CD4-positive, alpha-beta T cell treated with Interleukin-15 for 4 hours (primary cell): ENCODE measurements at places on chromosomes 3 and 15.

DNA sequence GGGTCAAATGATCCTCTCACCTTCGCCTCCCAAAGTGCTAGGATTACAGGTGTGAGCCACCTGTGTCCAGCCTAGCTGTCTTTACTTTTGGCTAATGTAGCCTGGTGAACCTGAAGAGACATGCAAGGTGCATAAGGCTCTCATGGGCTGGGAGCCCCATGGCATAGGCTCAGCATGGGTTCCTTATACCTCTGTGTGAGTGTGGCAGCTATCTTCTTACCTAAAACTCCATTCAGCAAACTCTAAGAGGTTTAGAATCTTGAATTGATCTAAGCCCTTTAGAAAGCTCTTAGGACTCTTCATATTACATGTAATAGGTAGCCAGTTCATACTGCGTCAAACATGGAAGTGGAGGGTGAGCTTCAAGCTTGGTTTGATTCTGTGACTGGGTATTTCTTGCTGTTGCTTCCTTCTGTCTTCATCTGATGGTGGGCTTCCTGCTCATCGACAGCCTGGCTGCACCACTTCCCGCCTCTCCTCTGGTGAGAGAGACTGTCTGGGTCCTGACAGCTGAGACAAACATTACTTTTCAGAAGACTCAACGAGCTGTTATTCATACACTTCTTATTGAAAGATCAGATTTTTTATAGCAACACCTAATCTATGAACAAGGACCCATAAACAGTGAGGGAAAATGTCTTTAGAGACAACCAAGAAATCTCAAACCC lies 19.2 kb upstream of the TKT start:
- no peak for DNase-seq

- DNase-seq = no peak
These were observed 84.0 kb downstream of the CGNL1 start for GRCh38 chr15:57460208-57460816.

DNA sequence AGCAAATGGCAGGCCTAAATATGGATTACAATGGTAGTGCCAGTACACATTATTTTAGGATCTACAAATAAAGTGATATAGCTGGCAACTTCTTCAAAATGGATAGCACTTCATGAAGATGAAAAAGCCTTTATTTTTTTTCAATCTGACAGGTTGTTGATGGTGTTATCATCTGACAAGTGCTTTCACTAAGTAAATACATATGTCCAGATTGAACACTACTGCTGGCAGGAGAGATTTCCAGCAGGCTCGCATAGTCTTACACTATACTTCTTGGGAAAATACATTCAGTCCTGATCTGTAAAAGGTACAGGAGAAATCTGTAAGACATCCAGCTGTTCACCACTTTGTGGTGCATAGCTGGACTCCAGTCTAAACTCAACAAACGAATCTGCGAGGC lies 50.9 kb upstream of the ALCAM start:
- no peak for DNase-seq

- no peak for DNase-seq
These were observed 203.6 kb downstream of the EDEM1 start for GRCh38 chr3:5390936-5391625.

GRCh38 chr15:63888146-63888545 lies 54.4 kb upstream of the HERC1 start:
- no peak for DNase-seq

- no peak for DNase-seq
These were observed 1.6 kb downstream of the IL12A start for GRCh38 chr3:159989973-159990846.

GRCh38 chr15:60727661-60728060 lies 248.7 kb upstream of the ICE2 start:
- no peak for DNase-seq

- no peak for DNase-seq
These were observed 8.9 kb downstream of the USP3 start for GRCh38 chr15:63513271-63513670.

- no peak for DNase-seq
These were observed 146.1 kb upstream of the CTNNB1 start for GRCh38 chr3:41053220-41053619.

GRCh38 chr3:447671-448070 lies 251.1 kb downstream of the CHL1 start:
- DNase-seq = no peak
